GM18507 (cell line): ENCODE measurements at places on chromosomes 4 and X.

DNA sequence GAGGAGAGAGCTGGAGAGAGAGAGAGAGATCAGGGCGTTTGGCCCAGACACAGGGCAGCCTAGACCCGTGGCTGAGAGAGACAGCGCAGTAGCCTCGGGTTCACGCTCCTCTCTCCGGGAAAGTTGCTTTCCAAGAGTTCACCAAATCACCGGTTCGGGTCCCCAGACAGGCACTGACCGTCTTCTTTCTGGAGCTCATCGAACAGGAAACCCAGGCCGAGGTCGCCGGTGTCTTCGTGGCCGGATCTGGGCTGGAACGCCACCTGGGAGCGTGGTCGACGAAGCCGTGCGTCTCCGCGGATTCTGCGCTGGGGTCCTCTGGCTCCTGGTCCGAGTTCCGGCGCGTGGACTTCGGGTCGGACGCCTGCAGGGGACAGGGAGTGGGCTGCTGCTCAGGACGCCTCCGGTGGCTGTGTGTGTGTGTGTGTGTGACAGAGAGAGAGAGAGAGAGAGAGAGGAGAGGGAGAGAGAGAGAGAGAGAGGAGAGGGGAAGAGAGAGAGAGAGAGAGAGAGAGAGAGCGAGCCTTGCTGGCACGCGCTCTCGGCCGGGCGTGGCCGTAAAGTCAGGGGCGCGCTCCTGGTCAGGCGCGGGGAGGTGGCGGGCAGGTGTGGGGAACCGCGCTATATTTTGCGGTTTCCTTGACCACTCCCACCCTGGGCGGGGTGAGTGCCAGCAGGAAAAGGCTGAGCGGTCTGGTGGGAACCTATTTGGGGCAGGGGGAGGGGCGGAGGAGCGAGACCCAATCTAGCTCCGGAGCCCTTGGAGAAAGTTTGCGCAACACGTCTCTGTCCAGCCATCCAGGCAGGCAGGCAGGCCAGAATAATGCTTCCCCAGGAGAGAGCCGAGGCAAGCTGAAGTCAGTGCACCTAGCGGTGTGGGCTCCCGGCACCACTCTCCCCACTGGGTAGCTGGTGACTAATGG lies 62.1 kb downstream of the RHOXF2B start:
- DNase-seq: no peak

DNA sequence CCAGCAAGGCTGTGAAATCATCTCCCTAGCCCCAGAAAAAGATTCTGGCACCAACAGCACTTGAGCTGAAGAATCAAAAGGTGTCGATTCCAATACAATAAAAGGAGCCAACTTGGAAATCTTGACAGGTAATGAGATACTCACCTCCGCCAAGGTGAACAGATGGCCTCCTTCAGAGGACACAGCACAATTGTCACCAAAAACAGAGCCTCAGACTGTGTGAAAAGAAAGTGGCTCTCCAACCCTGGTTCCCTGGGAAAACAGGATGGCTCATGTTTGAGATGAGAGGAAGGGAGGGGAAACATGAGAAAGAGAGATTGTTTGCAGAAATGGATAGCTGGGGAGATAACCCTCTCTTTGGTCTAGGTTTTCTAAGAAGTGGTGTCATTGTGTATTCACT lies 168.9 kb downstream of the HS3ST1 start:
- DNase-seq: no peak

- DNase-seq: no peak
Observed at GRCh38 chr4:40721730-40722171, 28.0 kb upstream of the NSUN7 start.

DNA sequence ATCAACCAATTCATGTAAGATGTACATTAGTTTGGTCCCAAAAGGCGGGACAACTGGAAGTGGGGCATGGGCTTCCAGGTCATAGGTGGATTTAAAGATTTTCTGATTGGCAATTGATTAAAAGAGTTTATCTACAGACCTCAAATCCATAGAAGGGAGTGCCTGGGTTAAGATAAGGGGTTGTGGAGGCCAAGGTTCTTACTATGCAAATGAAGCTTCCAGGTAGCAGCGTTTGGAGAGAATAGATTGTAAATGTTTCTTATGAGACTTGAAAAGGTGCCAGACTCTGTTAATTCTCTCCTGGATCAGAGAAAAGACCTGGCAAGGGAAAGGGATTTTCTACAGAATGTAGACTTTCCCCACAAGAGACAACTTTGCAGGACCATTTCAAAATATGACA lies 2.4 kb downstream of the MGST2 start:
- DNase-seq: no peak

- no peak for DNase-seq
Observed at GRCh38 chr4:6568148-6568547, 6.8 kb upstream of the MAN2B2 start.

DNA sequence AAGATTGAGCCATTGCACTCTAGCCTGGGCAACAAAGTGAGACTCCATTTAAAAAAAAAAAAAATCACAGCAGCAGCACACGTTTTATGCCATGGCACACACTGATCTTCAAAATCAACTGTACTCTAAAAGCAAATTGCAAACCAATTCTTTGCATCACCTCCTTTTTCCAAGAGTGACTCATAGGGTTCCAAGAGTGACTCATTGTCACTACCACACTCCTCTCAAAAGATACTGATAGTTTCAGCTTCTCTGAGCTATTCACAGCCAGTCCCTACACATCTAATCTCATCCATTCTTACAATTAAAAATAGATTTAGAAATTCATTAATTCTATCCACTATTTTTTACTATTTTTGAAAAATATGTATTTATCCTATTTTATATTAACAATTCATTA lies 1494.9 kb upstream of the AGA start:
- no peak for DNase-seq

DNA sequence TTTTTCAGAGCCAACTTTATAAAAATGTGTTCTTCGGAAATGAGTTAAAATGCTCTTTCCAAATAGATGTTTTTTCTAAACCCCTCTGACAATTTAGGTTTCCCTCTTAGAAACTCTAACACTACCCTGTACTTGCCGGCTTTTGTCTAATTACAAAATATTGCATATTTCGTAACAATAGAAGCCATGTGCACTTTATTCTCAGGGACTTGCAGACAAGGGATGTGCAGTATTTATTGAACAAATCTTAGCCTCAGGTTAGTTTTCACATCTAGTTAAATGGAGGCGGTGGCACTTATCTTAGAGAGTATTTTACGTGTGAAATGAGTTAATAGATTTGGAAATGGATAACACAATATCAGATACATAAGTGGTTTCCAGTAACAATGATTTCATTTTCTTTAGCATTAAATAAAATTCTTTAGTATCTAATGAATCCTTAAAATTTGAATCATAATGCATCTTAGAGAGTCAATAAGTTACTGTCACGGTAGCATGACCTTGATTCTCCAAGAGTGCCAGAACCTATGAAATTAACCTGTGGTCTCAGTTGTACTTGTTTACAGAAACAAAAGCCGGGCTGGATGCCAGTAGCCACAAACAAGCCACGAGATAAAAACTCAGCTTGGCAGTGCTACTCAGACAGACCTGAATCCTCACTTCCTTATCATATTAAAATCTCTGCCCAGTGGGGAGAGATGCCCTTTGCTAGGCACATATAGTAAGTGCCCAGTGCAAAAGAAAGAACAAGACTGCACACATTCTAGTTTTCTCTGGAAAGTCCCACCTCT lies 772 bp upstream of the PABPC4L start:
- no peak for DNase-seq

- DNase-seq: no peak
Observed at GRCh38 chr4:122858705-122859104, 32.1 kb downstream of the FGF2 start.

DNA sequence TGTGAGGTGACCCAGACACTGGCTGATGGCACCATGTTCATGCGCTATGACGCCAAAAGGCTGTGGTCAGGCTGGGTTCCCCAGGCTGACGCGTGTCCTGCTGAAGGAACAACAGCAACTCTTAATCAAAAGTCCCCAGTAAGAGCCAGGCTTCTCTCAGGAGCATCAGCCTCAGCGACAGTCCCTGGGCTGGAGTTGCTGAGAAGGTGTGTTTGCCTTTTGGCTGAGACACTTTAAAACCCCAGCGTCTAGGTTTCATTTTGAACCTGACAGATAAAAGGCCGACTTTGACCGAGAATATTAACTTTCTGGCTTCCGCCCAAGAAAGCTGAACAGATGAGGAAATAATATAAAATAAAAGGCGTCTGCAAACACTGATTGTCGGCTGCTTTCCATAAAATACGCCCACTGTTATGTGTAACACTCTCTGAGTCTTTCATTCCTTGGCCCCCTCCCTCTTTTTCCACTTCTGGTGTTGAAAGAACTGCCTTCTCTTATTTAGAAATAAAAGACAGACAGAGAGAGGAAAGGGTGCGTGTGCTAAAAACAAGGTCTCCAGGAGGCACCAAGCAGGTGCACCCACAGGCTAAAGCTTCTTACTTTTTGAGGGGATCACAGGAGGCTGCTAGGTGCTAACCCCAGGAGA lies 373.6 kb downstream of the MID1IP1 start:
- DNase-seq: no peak

GRCh38 chr4:164866817-164867490 lies 10.0 kb upstream of the APELA start:
- no peak for DNase-seq

GRCh38 chr4:55215087-55215486 lies 89.7 kb upstream of the KDR start:
- DNase-seq: no peak
